ENCODE measurements at places on chromosomes 16 and 17. TPM values are rescaled to one million over a fixed set of nuclear protein-coding genes. Genes with fewer than 3 reads are reported as not detected.

Gene DCXR
- 147 TPM for polyA plus RNA-seq

Gene RUNDC3A
- 6.3 TPM for polyA plus RNA-seq

DNA sequence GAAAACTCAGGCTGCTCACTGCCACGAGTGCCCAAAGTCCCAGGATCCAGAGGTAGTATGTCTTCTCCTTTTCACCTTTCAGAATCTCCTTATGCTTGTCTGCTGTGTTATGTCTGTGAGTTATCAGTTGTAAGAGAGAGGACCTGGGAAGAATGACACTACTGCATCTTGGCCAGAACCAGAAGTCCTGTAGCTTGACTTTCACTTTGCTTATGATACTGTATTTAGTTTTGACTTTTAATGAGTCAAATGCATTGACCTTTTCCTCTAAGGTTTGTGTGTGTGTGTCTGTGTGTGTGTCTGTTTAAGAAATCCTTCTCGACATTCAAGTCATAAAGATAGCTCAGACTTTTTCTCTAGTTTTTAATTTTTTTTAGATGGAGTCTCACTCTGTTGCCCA lies 43.4 kb downstream of the BMERB1 start:
- no peak for DNase-seq

DNA sequence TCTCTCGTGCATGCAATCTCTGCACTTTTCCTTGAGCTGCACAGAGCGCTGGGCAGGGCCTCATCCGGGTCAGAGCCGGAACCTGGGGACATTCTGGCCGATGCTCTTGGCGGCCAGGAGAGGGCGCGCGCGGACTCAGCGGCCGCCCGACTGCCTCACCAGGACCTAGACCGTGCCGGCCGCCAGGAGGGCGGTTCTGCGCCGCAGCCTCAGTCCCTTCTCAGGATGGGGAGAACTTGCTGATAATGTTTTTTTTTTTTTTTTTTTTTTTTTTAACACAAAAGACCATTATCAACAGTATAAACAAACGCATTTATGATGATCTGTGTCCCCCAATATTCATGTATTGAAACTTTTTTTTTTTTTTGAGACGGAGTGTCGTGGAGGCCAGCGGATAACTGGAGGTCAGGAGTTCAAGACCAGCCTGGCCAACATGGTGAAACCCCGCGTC lies 8.1 kb upstream of the FLYWCH2 start:
- DNase-seq, result peak; percentile 84

DNA sequence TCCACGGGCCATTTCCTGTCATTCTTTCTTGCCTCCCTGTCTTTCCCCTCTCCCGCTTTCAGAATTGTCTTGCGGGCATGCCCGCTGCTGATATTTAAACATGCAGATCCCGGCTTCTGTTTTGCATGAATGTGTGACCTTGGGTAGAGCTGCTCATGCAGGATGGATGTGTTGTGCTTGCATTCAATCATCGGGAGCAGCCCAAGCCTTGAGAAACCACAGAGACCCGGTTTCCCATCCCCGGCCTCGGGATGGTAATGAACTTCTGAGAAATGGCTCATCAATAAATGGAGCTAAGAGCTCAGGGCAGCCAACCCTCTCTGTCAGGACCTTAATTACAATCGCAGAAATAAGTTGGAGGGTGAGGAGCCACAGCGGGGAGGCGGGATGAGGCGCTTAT lies 303.7 kb upstream of the TNRC6C start:
- no peak for DNase-seq

GRCh38 chr16:2507665-2508064 lies 6.1 kb upstream of the ATP6V0C start:
- no peak for DNase-seq
